Astrocyte (in vitro differentiated cells and primary cell): ENCODE measurements at places on chromosomes 3 and 15.

GRCh38 chr3:39378088-39378487 is 5.1 kb upstream of the SLC25A38 start:
- no peak for DNase-seq

GRCh38 chr15:58307313-58307961 is 124.4 kb upstream of the LIPC start:
- DNase-seq, result peak; percentile 88

GRCh38 chr3:98022978-98023820 is 11.9 kb downstream of the GABRR3 start:
- DNase-seq, result peak; percentile 35

DNA sequence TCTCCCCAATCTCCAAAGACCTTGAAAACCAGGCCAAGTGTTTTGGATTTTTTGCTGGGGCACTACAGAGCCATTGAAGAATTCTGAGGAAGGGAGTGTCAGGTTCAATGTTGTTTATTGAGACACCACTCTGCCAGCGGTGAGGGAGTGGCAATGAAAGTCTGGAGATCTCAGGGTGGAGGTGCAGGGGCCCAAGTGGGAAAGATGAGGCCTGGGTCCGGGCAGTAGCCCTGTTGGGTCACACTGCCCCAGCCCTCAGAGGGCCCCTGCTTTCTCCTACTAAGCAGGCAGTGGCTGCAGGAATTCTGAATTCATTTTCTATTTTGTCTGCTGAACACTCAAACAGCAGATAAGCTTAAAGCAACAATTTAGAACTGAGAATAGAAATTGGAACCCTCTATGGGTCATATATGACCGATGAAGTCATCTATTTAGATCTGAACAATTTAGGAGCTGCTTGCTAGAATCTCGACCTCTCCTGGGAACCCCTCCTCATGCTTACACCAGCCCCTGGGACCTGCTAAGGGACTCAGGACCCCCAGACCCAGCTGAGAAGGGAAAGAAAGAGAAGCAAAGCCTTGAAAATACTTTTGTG is 17.9 kb downstream of the HRH1 start:
- no peak for DNase-seq

DNA sequence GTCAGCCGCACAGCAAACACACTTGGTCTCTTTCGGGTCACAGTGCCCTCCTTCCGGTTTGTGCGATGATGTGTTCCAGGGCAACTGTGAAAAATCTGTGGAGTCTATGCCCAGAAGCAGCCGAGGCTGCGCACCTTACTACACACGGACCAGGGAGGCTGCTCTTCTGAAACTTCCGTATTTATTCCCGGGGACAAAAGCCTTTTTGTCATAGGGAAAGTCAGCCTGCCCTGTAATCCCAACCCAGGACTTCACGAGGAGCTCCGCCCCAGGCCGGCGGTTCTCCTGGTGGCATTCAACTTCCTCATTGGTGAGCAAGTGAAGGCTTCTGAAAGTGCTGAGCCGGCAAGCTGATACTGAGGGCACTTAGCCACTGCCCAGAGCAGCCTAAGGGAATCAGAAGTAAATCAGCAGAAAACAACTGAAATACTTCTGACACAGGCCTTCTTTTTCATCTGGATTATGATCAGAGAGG is 126.5 kb downstream of the FMN1 start:
- no peak for DNase-seq

- no peak for DNase-seq
These were observed 266.2 kb downstream of the ZNF385D start for GRCh38 chr3:21484828-21485144.

DNA sequence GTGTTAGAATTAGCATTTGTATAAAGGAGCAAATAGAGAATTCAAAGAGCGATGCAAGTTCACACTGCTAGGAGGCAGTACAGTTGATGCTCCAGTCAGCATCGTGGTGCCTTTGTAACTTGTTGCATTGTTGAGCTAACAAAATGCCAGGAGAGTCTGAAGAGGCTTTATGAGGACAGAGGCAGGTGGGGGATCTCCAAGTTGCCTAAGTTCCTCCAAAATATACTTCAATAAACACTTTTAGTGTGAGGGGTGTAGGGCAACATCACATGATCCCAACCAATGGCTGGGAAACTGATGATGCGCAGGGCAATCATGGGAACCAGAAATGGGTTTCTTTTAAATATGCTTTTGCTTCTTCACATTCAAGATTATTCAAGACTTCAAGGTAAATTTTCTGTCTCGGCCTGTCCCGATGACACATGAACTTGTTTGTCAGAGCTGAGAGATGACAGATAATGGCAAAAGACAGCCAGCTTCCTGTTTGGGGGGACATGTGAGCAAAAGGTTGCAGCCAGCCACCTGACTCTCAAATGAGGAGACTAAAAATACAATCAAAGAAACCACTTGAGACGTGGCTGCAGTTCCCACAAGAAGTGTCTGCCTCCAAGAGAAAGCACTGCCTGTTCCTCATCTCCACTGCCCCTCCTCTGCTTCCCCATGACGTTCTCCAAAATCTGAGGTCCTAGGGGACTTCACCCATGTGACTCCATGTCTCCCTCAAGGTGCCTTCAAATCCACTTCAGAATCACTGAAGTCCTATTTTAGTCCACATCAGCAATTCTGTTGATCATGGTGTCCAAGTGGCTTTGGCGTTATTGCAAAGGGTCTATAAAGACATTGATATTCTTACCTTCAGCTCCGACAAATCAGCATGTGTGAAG is 39.3 kb downstream of the KLHL6 start:
- no peak for DNase-seq

- no peak for DNase-seq
These were observed 9.2 kb downstream of the SNAP23 start for GRCh38 chr15:42504631-42505030.

DNA sequence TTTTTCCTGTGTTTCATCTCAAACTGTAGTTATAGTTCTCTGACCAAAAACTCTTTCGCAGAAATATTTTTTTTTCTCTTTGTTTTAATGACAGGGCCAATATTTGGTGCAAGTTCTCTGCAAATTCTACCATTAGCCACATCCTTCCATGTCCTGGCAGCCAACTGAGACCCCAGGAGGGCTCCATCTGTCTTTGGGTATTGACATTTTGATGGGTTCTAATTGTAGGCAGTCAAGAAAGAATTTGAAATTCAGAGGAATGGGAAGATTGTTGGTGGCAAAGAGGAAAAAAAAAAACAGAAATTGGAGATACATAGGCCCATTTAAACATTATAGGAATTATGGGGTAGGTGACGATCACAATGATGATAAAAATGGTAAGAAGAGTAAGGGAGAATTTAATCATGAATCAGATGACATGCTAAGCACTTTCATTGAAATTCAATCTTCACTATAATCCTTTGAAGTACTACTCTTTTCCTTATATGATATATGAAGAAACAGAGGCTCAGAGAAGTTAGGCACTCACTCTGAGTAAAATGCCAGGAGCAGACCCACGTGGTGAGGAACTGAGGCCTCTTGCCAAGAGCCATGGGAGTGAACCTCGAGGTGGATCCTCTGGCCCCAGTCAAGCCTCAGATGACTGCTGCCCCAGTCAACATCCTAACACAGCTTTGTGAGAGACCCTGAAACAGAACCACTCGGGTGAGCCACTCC is 151.4 kb downstream of the PDZRN3 start:
- no peak for DNase-seq

- DNase-seq, result no peak
These were observed 80.5 kb upstream of the OSBPL11 start for GRCh38 chr3:125675791-125676190.

GRCh38 chr3:52527732-52528585 is 5.7 kb downstream of the NT5DC2 start:
- no peak for DNase-seq

- DNase-seq, result no peak
These were observed 633.7 kb upstream of the SUCLG2 start for GRCh38 chr3:68288085-68288484.

DNA sequence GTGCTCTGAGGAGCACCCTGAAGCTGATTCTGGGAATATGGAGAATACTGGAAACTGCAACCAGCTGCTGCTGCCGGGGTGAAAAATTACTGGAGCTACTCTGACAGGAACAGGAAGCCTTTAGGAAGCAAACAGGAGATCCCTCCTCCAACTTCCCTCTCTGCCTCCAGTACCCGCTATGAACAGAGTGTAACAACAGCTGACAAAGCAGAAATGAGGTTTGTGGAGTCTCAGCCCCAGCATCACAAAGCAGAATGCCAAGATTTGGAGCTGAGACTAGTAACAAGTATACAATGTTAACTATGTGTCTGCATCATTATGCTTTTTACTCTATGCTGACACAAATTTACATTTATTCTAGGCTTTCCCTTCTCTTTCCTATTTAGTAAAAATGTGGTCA is 22.7 kb upstream of the PIAS1 start:
- DNase-seq, result no peak

GRCh38 chr3:189331002-189331418 is 159.2 kb downstream of the TPRG1 start:
- DNase-seq, result no peak

DNA sequence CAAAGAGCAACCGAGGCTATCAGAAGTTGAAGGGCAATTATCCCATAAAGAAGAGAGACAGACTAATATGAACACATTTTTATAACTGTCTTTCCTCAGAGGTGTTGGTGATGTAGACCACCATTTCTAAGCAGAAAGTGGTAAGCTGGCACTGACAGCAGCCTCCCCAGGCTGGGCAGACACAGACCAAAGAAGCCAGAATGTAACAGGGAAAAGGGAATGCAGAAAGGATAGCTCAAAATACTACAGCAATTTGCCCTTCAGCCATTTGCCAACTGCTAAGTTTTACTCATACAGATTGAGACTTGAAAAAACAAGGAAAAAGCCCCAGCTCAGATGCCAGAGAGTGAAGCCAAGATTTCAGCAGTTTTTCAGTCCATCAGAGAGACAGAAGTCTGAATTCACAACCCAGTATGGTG is 73.5 kb upstream of the ABI3BP start:
- DNase-seq, result peak; percentile 49

- no peak for DNase-seq
These were observed 55.2 kb downstream of the RPL22L1 start for GRCh38 chr3:170814822-170815221.

- DNase-seq, result no peak
These were observed 24.2 kb downstream of the TMEM44 start for GRCh38 chr3:194608981-194609380.

- DNase-seq, result peak; percentile 49
These were observed 294.6 kb downstream of the EPHA3 start for GRCh38 chr3:89402051-89402450.

- DNase-seq, result no peak
These were observed 84.2 kb upstream of the SLC4A7 start for GRCh38 chr3:27568393-27568792.

DNA sequence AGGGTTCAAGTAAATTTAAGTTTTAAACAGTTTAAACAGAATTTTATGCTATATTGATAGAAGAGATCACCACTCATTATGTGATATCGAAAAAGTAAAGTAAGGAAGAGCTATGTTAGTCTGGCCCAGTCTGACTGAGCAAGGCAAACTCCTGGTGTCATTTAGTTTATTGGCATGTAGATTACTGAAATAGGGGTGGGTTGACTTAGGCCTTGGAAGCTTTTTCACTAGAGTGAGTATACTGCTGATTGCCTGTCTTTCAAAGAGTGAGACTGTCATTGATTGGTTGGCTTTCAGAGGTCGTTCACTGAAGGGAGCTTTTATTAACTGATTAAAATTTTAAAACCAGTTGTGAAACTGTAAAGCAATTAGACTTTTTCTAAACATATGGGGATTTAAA is 294.5 kb downstream of the NAALADL2 start:
- DNase-seq, result no peak

- DNase-seq, result no peak
These were observed 307.9 kb downstream of the TLE3 start for GRCh38 chr15:69789648-69790393.

DNA sequence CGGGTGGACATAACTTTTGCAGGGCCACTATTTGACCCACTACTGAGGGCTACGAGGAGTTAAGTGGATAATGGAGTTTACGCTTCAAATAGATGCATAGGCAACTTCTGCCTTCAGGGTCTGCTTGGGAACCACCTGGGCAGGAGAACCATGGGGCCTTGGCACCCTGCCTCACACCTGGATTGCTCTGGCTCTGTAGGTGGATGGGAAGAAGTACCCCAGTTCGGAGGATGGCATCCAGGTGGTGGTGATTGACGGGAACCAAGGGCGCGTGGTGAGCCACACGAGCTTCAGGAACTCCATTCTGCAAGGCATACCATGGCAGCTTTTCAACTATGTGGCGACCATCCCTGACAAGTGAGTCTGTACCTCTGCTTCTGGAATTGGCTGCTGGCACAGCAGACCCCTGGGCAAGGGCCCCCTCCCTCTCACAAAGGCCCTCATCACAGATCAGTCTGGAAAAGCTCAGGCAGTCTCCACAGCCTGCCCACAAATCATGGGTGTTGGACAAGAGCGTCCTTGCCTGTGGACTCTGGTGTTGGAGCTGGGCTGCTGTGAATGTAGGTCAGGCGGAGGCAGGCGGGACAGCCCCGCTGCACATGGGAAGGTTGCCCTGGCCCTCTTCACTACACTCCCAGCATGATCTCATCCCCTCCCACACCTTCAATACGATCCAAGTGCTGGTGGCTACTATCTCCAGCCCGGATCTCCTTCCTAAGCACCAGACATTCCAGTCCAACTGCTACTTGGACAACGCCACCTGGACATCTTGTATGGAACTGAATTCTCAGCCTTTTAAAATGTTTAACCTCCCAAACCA is 46.7 kb downstream of the MESD start:
- DNase-seq, result peak; percentile 90

- DNase-seq, result peak; percentile 92
These were observed 2.2 kb downstream of the MAPK6 start for GRCh38 chr15:52021128-52021671.

GRCh38 chr3:88005066-88005465 is 53.7 kb downstream of the CGGBP1 start:
- peak; percentile 33 for DNase-seq

DNA sequence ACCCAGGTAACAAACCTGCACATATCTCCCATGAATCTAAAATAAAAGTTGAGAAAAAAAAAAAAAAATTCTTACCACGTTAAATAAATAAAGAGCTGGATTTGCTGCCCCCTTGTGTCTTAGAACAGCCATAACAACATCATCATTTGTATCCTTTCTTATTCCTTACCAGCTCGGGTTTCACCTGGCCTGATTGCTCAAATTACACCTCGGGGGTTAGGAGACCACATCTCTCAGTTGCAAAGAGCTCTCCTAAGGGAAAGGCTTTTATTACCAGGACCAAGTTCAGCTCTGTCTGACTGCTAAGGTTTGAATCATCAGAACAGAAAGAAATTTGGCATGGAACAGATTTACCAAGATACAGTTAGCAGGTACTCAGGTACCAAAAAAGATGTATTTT is 25.8 kb upstream of the RPL39L start:
- DNase-seq, result peak; percentile 37

DNA sequence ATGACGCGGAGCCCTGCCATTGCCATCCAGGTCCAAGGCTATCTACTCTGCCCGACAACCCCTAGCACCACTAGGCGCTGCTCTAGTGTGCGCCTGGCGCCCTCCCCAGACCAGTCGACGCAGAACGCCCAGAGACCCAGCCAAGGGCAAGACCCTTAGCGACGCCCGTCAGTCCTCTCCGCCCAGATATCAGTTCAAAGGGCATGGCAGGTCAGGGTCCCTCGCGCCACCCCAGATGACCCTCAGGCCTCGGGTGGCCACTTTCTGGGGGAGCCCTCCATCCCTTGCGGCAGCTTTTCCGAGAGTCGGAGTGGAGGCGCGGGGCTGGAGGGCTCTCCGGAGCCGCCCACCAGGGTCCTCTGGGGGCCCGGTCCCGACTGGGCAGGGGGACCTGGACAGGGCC is 371 bp upstream of the CLSTN2 start:
- DNase-seq, result peak; percentile 40
